Panc1 (cell line): ENCODE measurements at places on chromosomes 7 and 10. TPM values are rescaled to one million over a fixed set of nuclear protein-coding genes. Genes with fewer than 3 reads are reported as not detected.

Gene FBXL13
- total RNA-seq = 2.5 TPM

DNA sequence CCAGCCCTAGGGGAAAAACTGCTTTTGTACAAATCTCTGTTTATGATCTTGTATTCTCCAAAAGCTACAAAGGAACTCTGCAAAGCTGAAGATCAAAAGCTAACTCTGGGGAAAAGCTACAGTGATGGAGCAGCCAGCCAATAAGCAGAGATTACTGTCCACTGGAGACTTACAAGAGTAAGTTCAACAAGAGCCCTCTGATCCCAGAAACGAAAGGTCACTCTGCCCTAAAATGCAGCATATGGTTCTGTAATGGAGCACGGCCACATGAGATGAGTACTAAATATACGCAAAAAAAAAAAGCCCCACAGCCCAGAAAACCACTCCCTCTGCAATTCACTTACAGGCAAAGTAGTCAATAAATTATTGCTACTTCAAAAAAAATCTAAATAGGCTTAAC, 60.1 kb downstream of the ERCC6 start:
- no peak for DNase-seq

DNA sequence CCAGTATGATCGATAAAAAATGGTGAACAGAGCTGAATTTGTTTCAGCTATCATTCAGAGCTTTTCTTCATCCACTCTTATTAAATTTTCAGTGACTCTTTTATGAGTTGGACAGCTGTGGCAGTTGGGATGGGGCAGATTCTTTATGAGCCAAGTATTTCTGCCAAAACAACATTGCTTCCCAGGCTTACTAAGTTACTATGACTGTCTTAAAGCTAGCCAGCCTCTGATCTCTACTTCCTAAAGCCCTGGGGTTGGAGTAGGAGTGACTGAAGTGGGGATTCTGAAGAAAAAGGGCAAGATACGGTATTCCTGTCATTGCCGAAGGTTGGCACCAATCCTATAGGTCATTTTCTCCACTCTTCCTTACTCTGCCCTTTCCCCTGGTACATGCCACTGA, 12.7 kb downstream of the RPP30 start:
- DNase-seq = no peak

GRCh38 chr10:47457528-47457820, 26.4 kb downstream of the ANXA8 start:
- DNase-seq = no peak
